ENCODE measurements at places on chromosomes 11 and 22. TPM values are rescaled to one million over a fixed set of nuclear protein-coding genes. Genes with fewer than 3 reads are reported as not detected.

OR8D4 gene
- total RNA-seq: not detected

BAIAP2L2 gene
- 0.18 TPM for total RNA-seq

INS gene
- not detected for total RNA-seq

RAG2 gene
- 0.10 TPM for total RNA-seq

CYTH4 gene
- 1.3 TPM for total RNA-seq

CHID1 gene
- 224 TPM for total RNA-seq

- H3K36me3 ChIP-seq: no peaks in the 10 kb centered on the region
- no peak for DNase-seq
- H3K27me3 ChIP-seq: no peaks in the 10 kb centered on the region
- H3K4me3 ChIP-seq: no peak overlapping the region
These were observed 8.1 kb downstream of the TMA7B start for GRCh38 chr22:39967996-39968972.

GRCh38 chr22:44357966-44358465 lies 45.3 kb upstream of the SHISAL1 start:
- no peak for DNase-seq
- H3K27ac ChIP-seq: no peak overlapping the region
- H3K36me3 ChIP-seq: no peaks in the 10 kb centered on the region
- peaks cover 8% of the 10 kb centered on the region for H3K4me1 ChIP-seq
- no peaks in the 10 kb centered on the region for H3K27me3 ChIP-seq

GRCh38 chr22:45664136-45664646 lies 7.4 kb upstream of the ATXN10 start:
- no peak overlapping the region for H3K27ac ChIP-seq
- H3K36me3 ChIP-seq: no peaks in the 10 kb centered on the region
- H3K27me3 ChIP-seq: no peaks in the 10 kb centered on the region
- H3K4me1 ChIP-seq: no peaks in the 10 kb centered on the region

GRCh38 chr11:107496011-107496410 lies 38.4 kb upstream of the CWF19L2 start:
- no peak overlapping the region for H3K4me3 ChIP-seq
- H3K27me3 ChIP-seq: no peaks in the 10 kb centered on the region

DNA sequence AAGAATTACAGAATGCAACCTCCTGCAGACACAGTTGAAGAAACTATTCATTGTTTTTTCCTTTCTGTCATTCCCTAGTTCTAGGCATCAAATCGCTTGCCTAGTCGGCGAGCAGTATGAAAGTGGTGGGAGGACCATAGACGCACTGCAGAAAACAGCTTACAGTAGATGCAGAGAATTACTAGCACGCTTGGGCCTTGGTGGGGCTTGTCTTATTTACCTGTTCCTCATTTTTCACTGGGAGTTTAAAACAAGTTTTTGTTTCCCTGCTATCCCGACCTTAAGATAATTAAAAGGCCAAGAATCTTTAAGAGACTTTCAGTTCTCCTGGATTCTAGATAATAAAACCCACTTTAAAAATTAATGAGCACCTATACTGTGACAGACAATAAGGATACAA lies 713 bp upstream of the ARL14EP start:
- H3K36me3 ChIP-seq: peaks cover under 1% of the 10 kb centered on the region
- peaks cover 9% of the 10 kb centered on the region for H3K4me1 ChIP-seq
- peak overlapping the region; percentile 68 for H3K4me3 ChIP-seq
- no peak for DNase-seq

GRCh38 chr11:32576456-32576855 lies 7.2 kb upstream of the EIF3M start:
- H3K4me3 ChIP-seq: no peak overlapping the region
- H3K27ac ChIP-seq: no peak overlapping the region
- no peaks in the 10 kb centered on the region for H3K4me1 ChIP-seq
- DNase-seq: no peak
- no peaks in the 10 kb centered on the region for H3K36me3 ChIP-seq

GRCh38 chr22:23072077-23072910 lies 2.0 kb downstream of the GNAZ start:
- no peak overlapping the region for H3K4me3 ChIP-seq
- DNase-seq: no peak
- H3K27ac ChIP-seq: no peak overlapping the region
- no peaks in the 10 kb centered on the region for H3K27me3 ChIP-seq

DNA sequence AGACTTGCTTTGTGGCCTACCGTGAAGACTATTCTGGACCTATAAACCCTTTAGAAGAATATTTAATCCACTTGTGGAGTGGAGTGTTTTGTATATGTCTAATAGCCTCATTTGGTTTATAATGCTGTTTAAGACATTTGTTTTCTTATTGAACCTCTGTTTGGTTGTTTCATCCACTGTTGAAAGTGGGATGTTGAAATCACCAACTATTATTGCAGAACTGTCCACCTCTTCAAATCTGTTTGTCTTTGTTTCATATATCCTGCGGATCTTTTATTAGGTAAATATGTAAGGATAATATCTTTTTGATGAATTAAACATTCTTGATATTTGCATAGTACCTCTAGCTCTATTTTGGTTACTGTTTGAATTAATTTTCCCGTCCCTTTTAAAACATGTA lies 49.1 kb downstream of the XKR3 start:
- no peaks in the 10 kb centered on the region for H3K27me3 ChIP-seq
- DNase-seq: no peak
- H3K4me3 ChIP-seq: no peak overlapping the region

GRCh38 chr11:69044111-69045013 lies 4.4 kb upstream of the TPCN2 start:
- no peaks in the 10 kb centered on the region for H3K36me3 ChIP-seq
- no peak overlapping the region for H3K4me3 ChIP-seq
- H3K4me1 ChIP-seq: peaks cover 14% of the 10 kb centered on the region
- H3K27ac ChIP-seq: no peak overlapping the region

- H3K27me3 ChIP-seq: no peaks in the 10 kb centered on the region
- H3K36me3 ChIP-seq: no peaks in the 10 kb centered on the region
- no peak overlapping the region for H3K27ac ChIP-seq
- no peak overlapping the region for H3K4me3 ChIP-seq
- DNase-seq: no peak
These were observed 87.1 kb downstream of the BCR start for GRCh38 chr22:23267226-23268043.

DNA sequence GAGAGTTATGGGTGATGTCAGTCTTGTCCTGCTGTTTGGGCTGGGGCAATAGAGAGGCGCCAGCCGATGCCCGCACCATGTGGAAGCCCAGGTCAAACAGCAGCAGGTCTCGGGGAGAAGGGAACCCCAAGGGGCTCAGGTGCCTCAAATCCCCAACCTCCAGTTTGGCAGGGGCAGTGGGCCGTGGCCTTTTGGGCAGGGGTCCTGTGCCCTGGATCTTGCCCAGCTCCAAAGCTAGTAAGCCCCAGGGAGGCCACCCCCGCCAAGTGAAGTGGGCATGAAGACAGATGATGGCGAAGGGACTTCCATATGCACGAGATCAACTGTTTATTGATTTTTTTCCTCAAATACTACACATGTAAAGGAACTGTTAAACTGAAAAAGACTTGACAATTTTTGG lies 12.4 kb upstream of the ARFGAP3 start:
- no peaks in the 10 kb centered on the region for H3K27me3 ChIP-seq
- DNase-seq: no peak
- no peaks in the 10 kb centered on the region for H3K36me3 ChIP-seq

- H3K27ac ChIP-seq: no peak overlapping the region
- no peak for DNase-seq
- H3K4me3 ChIP-seq: no peak overlapping the region
- H3K27me3 ChIP-seq: no peaks in the 10 kb centered on the region
These were observed 29.3 kb downstream of the RPUSD4 start for GRCh38 chr11:126181939-126182730.

- H3K4me3 ChIP-seq: no peak overlapping the region
- no peaks in the 10 kb centered on the region for H3K36me3 ChIP-seq
- H3K27ac ChIP-seq: no peak overlapping the region
- no peaks in the 10 kb centered on the region for H3K4me1 ChIP-seq
- no peak for DNase-seq
- H3K27me3 ChIP-seq: no peaks in the 10 kb centered on the region
These were observed 1321.1 kb downstream of the TBC1D22A start for GRCh38 chr22:48083502-48083901.

DNA sequence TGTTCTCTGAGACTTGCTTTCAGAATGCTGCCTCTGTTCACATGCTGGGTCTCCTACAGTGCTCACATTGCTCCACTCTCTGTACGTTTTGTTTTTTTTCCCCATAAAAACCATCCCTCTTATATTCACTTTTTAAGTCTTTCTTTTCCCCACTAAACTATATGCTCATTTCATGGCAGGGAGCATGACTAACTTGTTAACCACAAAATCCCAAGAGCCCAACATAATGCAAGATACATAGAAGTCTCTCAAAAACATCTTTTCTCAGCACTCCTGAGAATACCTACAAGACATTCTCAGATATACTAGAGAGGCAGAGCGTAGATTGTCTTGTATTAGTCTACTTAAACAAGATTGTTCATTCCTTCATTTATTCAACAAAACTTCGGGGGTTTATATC lies 73.3 kb downstream of the FAM76B start:
- H3K4me3 ChIP-seq: no peak overlapping the region
- H3K36me3 ChIP-seq: no peaks in the 10 kb centered on the region
- H3K27ac ChIP-seq: no peak overlapping the region
- H3K4me1 ChIP-seq: 0 out of 2 replicates have a peak, but pooled peaks cover 2% of the 10 kb centered on the region
- no peak for DNase-seq

- no peak for DNase-seq
- no peaks in the 10 kb centered on the region for H3K4me1 ChIP-seq
- H3K27ac ChIP-seq: no peak overlapping the region
- peaks cover 9% of the 10 kb centered on the region for H3K27me3 ChIP-seq
These were observed 402.5 kb downstream of the TMEM135 start for GRCh38 chr11:87440076-87440770.

DNA sequence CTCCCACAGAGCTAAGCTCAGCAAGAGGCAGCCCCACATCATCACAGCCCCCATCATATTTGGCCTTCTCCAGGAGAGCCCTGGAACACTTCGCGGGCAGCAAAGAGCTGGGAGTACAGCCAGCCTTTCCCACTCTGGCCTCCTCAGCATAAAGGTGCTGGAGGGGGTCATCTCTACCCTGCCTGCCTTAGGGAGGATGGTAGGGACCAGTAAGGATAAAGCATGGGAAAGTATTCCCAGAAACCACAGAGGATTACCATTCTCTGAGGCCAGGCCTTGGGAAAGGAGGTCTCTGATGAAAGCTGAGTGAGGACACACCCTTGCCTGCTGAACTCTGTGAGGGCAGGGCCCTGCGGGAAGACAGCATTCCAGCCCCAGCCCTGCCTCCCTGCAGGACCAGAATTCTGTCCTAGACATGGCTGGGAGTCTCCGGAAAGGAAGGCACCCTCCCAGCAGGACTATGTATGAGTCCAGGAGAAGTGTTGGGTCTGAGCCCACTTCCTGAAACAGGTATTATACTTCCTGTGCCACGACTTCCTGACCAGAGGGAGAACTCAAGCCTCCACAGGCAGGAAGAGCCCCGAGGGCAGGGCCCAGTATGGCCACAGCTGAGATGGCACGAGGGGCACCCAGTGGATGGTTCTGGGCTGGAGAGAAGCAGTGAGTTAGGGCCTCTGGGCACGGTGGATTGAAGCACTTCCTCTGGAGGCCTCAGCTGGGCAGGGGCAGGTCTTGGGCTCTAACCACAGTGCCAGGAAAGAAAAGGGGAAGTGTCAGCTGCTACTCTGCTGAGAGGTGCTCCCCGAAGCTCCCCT lies 12.9 kb upstream of the CASTOR1 start:
- H3K4me3 ChIP-seq: no peak overlapping the region
- no peaks in the 10 kb centered on the region for H3K27me3 ChIP-seq
- no peak overlapping the region for H3K27ac ChIP-seq
- DNase-seq: no peak

DNA sequence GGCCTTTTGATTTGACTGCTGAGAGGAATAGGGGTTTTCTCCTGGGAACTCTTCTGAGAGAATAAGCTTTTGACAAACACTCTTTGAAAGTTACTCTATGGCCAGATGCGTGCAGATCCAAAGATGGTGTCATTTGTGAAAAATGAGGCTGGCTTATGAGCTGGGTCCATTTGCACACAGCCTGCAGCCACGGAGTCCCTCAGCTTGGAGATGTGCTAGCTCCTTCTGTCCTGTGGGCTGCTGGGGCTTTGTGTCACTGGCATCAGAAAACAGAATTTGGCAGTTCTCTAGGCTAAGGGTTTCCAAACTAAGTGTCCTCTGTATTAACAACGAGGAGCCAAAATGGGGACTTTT lies 702.4 kb downstream of the NTM start:
- H3K4me3 ChIP-seq: no peak overlapping the region
- DNase-seq: no peak
- no peak overlapping the region for H3K27ac ChIP-seq
- no peaks in the 10 kb centered on the region for H3K27me3 ChIP-seq
- no peaks in the 10 kb centered on the region for H3K36me3 ChIP-seq

DNA sequence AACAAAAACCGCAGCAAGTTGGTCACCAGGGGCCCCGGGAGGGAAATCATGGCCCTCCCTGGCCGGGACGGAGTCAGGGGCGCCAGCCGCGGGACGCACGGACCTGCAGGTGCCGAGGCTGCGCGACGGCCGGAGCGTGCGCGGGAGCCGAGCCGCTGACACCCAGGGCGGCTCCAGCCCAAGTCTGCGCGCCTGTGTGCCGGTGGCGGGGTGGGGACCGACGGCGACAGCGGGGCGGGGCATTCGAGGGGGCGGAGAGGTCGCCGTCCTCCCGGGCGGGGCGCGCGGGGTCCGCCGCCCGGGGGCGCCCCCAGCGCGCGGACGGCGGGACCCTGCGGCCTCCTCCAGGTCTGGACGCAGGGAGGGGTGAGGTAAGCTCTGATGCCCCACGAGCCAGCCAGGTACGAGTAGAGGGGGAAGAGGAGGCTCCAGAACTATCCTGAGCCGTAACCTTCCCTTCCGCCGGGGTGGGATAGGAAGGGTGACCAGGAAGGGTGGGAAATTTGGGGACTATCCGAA lies at the start of gene ESAM:
Gene ESAM, minus strand, starts transcription at position 186 of the 519 bp plus-strand sequence. Its CDS starts 136 bp downstream, at position 50.
- H3K4me3 ChIP-seq: peak within 1 kb of the TSS; percentile 59
- H3K27me3 ChIP-seq: no peaks in the 10 kb centered on the region
- peaks cover 2% of the 10 kb centered on the region for H3K36me3 ChIP-seq
- DNase-seq: no peak
- peaks cover 7% of the 10 kb centered on the region for H3K4me1 ChIP-seq

GRCh38 chr11:111399187-111400031 lies 20.3 kb upstream of the POU2AF1 start:
- H3K4me3 ChIP-seq: no peak overlapping the region
- no peaks in the 10 kb centered on the region for H3K4me1 ChIP-seq
- no peak for DNase-seq
- H3K27me3 ChIP-seq: no peaks in the 10 kb centered on the region
- H3K27ac ChIP-seq: no peak overlapping the region

GRCh38 chr11:121068787-121069186 lies 32.3 kb upstream of the TECTA start:
- no peak for DNase-seq
- H3K4me3 ChIP-seq: no peak overlapping the region
- H3K36me3 ChIP-seq: no peaks in the 10 kb centered on the region
- no peak overlapping the region for H3K27ac ChIP-seq
- no peaks in the 10 kb centered on the region for H3K4me1 ChIP-seq
- no peaks in the 10 kb centered on the region for H3K27me3 ChIP-seq

GRCh38 chr11:67349036-67349435 lies 4.3 kb downstream of the POLD4 start:
- DNase-seq: no peak
- peaks cover 21% of the 10 kb centered on the region for H3K4me1 ChIP-seq
- no peak overlapping the region for H3K4me3 ChIP-seq
- H3K36me3 ChIP-seq: no peaks in the 10 kb centered on the region

GRCh38 chr11:17722000-17722643 lies 2.8 kb downstream of the MYOD1 start:
- no peak for DNase-seq
- H3K4me1 ChIP-seq: no peaks in the 10 kb centered on the region
- no peak overlapping the region for H3K27ac ChIP-seq
- no peak overlapping the region for H3K4me3 ChIP-seq
